ENCODE measurements at places on chromosomes 3 and 15.
A peak's percentile ranks its signal among the peaks of the same experiment; 100 is the strongest.

DNA sequence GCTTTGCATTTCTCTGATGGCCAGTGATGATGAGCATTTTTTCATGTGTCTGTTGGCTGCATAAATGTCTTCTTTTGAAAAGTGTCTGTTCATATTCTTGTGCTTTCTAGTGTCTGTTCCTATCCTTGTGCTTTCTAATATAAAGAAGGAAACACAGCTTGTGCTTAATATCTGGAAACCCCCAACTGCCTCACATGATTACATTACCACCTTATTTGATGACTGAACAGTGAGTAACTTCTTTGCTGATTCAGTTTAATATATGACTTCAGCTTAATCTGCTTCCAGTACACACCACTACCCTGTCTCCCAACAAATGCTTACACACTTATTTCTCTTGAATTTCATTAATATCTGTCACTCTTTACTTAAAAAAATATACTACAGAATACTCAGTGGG is 835.1 kb downstream of the EDEM1 start:
- no peak for DNase-seq

DNA sequence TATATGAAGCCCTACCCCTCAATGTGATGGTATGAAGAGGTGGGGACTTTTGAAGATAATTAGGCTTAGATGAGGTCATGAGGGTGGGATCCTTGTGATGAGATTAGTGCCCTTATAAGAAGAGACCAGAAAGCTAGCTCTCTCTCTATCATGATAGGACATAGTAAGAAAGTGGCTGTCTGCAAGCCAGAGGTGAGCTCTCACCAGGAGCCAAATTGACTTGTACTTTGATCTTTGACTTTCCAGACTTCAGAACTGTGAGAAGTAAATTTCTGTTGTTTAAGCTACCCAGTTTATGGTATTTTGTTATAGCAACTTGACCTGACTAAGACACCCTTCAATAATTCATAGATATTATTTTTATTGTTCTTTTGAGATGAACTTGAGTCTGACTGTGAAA is 29.9 kb upstream of the MRPL3 start:
- no peak for DNase-seq

- DNase-seq, result peak; percentile 51
Measured at GRCh38 chr3:46695177-46695961, 1.9 kb upstream of the ALS2CL start.

DNA sequence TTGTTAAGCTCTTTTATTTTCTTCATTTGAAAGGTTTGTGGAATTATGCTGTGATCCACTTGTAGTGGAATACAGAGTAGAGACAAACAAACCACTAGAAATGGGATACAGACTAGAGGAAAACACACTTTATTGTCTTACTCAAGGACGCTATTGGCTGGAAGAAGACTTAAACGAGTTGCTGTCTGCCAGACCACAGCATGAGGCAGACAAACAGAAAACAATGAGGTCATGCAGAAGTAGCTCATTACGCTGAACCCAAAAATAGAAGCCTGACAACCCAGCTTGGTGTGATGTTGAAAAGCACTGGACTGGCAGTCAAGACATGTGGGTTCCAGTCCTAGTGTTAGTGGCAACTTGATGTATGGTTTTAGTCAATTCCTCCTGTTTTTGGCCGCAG is 62.4 kb upstream of the P3H2 start:
- DNase-seq, result no peak

- DNase-seq, result no peak
Measured at GRCh38 chr3:105385819-105386508, 19.3 kb downstream of the ALCAM start.

All from CD4-positive, alpha-beta T cell treated with Interferon gamma for 1 hour (primary cell).